ENCODE measurements at places on chromosomes 1 and 21. TPM values are rescaled to one million over a fixed set of nuclear protein-coding genes. Genes with fewer than 3 reads are reported as not detected.

Gene BMP8B
- total RNA-seq = 0.24 TPM

DNA sequence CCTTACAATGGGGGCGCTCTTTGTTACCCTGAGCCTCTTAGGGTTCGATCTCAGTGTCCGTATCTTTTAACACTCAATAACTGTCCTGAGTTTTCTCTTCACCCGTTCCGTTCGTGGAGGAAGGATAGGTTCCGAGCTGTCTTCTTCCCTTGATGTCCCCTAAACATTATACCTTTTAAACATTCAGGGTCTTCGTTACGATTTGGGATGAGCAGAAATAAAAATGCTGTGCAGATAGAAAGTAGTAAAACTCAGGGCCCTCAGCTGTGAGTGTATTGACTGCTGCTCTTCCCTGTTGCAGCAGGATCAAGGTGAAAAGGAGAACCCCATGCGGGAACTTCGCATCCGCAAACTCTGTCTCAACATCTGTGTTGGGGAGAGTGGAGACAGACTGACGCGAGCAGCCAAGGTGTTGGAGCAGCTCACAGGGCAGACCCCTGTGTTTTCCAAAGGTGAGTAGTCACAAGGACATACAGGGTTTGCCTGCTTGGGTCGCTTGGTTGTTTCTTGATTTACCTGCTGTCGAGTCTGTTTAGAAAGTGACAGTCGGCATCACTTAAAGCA lies 784 bp downstream of the RPL11 start:
- peak; percentile 11 for DNase-seq

Gene NEXN
- 2.4 TPM for total RNA-seq

- DNase-seq = no peak
Measured at GRCh38 chr1:7468248-7468647, 302.8 kb upstream of the VAMP3 start.

- DNase-seq = no peak
Measured at GRCh38 chr1:109523706-109524105, 14.2 kb upstream of the AMIGO1 start.

DNA sequence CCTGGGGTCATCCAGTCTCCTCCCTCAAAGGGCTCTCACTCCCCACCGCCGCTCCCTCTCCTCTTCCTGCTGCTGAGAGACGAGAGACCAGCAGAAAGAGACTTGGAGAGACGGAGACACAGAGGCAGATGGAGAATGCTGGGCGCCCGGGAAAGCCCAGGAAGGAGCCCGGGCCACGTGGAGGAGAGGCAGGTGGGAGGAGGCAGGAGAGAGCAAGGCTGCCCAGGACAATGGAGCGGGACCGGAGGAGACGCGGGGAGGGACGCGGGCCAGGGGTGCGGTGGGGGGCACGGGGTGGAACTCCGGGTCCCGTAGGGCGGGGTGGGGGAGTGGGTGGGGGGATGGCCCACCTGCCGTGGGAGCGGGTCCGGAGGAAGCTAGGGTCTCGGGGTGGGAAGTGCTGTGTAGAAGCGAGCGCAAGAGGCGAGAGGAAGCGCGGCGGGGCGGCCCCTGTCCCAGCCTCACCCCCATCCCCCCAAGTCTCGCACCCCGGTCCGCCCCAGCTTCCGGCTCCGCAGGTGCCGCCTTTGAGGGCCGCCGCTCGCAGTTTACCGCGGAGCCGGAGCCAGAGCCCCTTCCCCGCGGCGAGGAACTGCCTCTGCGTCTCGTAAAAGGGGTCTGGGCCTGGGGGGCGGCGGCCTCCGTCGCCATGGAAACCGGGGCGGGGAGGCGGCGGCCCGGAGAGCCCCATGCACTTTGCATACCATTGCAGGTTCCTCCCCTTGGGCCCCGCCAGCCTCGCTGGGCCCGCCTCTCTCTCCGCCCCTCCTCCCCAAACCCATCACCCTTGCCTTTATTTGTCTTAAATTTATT lies 11.7 kb upstream of the EPHA2 start:
- DNase-seq = peak; percentile 94

GRCh38 chr1:179440971-179441370 lies 75.2 kb downstream of the AXDND1 start:
- no peak for DNase-seq

Gene PLA2G4A
- 0.81 TPM for total RNA-seq

- peak; percentile 84 for DNase-seq
Measured at GRCh38 chr1:108561689-108562326, 1.9 kb downstream of the EEIG2 start.

Gene INSRR
- total RNA-seq = not detected

Gene LMNA
- 35.8 TPM for total RNA-seq

Gene EFNA4
- total RNA-seq = 10.7 TPM

- no peak for DNase-seq
Measured at GRCh38 chr1:202619505-202619904, 90.7 kb downstream of the SYT2 start.

DNA sequence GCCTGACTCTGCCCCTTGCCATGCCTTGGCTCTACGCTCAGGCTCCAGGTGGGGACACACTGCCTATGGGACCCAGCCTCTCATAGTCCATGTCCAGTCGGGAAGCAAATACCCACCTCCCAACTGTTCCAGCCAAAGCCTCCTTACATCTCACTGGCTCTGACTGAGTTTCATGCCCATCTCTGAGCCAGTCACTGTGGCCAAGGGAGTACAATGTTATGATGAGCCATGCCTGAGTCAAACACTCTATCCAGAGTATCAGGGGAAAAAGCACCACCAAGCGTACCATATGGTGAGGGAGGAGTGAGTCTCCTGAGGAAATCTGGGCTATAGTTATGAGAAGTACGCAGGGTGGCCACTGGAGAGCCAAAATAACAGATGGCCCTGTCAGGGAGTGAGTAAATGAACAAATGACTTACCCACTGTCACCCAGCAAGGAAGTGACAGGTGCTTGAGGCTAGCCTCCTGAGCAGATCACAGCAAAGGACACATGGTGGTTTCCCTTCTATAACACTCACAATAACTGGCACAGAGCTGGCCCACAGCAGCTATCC lies 236.6 kb upstream of the GJB5 start:
- DNase-seq = no peak

Gene CLDN17
- not detected for total RNA-seq

Gene PCNX2
- total RNA-seq = 26.2 TPM

Gene UQCRH
- 872 TPM for total RNA-seq

Gene OVAAL
- not detected for total RNA-seq

DNA sequence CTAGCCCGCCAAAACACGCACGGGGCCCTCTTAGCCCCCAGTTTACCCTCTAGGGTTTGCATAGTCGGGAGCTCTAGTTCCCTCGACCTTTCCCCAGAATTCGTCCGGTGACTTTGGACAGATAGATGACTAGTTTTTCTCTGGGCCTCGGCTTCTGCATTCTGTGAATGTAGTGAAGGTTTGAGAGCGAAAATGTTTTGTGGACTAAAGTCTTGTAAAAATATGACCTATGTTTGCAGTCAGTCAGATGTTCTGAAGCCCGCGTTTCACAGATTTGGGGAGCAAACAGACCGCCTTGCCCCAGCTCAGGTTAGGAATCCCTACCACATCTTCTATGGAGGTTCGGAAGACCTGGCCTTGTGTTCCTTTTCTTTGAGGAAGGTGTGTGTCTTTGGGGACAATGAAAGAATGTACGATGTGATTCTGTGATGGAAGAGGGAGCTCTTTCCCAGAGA lies 401 bp downstream of the UQCRH start:
- no peak for DNase-seq

DNA sequence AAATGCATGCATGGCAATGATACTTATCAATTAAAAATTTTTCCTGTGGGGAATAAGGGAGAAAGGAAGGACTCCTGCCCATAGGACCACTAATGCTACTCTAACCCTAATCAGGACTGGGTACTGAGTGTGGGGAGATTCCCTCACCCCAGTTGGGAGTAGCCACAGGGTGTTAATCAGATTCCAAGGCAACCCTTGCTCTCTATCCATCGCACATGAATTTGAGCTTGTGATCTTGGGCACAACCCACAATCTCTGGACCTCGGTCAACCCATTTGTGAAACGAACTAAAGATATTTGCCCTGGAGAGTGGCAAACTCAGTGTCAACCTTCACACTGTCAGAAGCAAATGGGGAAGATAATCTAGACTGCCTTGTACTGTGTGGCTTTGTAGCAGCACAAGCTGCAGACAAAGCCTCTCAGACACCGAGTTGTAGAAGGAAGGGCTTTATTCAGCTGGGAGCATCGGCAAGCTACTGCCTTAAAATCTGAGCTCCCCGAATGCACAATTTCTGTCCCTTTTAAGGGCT lies 69.5 kb downstream of the SERINC2 start:
- no peak for DNase-seq

DNA sequence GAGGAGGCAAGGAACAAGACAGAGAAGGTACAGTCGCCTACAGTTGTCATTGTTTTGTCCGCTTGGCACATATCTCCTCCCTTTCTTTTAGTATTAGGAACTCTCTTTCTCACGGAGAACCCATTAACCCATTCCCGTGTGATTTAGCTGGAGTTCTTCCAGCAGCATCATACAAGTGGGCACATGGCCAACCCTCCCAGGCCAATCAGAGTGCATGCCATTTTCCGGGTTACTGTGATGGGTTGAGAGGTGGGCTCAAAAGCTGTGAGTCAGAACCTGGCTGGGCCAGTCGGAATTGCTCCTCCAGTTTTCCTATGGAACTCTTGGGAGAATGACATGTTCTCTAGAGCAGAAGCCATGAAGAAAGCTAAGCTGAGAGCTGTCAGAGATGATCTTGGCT lies 83.1 kb upstream of the SOD1 start:
- DNase-seq = no peak

DNA sequence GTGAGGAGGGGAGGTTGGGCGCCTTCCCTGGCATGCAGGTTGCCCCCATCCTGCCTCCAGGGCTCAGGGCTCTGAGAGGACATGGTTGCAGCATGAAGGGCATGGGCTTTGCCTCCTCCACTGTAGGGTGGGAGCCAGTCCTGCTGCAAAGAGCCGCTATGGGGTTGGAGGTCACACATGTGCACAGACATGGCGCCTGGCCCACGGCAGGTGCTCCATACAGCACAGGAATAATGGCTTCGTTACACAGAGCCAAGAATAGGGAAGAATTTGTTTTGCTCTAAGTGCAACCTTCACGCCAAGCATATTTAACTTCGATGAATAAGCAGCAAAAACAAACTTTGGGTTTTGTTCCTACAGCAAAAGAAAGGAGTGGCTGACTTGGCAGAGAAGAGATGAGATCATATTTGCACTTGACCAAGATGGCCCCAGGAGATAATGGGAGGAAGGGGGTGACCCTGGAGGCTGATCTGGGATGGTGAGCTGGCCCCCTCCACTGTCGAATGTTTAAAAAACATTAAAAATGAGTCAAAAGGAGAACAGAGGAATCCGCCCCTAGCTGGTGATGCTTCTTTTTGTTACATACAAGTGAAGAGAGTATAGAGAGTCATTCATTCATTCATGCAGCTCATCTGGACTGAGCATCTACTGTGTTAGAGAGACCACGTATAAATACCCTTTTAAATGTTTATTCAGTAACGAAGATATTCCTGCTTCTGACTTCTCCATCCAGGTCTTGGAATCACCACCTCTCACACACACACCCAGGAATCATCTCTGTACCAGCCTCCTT lies 12.4 kb upstream of the C2CD2 start:
- DNase-seq = no peak

DNA sequence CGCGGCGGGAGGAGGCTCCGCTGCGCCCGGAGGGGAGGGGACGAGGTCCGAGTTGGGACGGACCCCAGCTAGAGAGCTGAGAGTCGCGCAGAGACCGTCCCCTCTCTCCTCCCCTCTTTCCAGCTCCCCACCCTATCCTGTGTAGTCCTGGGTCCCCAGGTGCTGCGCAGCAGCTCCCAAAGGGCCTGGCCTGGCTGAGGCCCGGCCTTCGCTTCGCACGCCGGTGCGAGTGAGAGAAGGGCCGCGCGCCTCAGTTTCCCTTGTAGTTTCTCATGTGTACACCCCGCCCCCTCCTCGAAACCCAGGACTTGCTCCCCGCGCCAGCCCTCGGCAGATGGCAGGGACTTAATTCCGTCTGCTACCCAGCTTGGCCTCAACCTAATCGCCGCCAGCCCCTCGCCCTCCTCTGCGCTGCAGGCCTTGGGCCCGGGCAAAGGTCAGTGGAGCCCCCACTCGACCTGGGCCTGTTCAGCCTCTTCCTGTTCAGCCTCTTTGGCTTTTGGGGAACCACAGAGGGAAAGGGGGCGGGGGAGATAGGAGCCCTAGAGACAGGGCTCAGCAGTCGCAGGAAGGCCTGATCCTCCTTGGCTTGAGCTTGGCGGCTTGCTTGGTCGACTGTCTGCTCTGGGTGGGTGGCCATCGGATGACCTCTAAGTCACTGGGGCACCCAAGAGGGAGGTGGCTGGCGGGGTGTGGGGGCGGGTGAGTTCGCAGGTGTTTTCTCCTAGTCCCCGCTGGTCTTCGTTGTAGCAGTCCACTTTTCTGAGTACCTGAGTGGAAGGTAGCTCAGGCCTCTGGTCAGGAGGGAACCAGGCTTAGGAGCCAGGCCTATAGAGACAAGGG lies 1.0 kb downstream of the ZNF687 start:
- DNase-seq = peak; percentile 68

DNA sequence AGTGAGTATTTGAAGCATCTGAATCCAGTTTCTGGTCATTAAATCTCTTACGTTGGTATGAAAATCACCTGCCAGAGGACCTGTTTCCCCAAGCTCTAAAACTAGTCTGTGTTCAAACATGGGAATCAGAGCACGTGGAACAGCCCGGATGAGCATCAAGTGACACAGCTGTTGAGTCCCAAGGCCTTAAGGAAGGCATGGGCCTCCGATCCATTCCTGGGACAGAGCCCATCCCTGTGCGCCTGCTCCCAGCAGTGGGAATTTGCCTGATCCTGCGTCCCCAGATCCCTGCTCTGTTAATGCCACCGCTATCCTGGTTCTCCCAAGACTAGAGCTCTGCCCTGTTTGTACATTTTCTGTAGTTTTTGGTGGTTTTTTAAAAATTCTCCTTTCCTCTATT lies 68.4 kb upstream of the FBXO28 start:
- no peak for DNase-seq

DNA sequence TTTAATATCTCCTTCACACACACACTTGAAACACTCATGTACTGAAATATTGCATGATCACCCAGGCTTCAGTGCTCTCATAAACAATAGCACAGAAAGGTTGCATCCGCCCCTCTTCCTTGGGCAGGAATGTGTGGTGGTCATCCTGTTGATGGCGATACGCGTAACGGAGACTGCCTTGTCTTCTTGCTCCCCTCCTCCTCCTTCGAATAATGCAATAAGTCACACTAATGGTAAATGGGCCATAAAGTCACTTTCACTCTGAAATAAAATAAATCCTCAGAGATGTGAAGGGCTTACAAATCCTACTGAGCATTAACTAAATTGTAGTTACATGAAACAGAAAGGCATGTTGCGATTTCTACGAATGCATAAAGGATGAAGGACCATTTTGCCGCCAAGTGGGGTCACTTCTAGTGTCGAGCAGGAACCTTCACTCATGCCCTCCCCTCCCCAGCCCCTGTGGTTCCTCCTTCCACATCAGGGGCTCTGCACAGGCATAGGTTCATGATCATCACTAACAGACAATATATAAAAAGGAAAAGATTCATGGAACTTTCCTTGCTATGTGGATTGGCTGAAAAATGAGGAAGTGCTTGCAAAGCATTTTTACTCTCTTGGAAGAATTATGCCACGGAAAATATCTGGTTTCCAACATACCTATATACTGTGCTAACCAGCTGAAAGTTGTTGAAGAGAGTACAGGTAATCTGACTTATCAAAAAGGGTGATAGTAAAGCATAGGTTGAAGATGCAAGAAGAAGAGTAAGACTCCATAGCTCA lies 1.2 kb upstream of the PGBD5 start:
- DNase-seq = peak; percentile 17

- DNase-seq = no peak
Measured at GRCh38 chr1:238953448-238954010, 432.8 kb upstream of the CHRM3 start.
